ENCODE measurements at places on chromosomes 13 and 19.

GRCh38 chr19:46958532-46958931 lies 61.1 kb upstream of the NPAS1 start:
- peak; percentile 27 for DNase-seq

- no peak for DNase-seq
Observed at GRCh38 chr19:2770055-2771013, 12.7 kb downstream of the SGTA start.

DNA sequence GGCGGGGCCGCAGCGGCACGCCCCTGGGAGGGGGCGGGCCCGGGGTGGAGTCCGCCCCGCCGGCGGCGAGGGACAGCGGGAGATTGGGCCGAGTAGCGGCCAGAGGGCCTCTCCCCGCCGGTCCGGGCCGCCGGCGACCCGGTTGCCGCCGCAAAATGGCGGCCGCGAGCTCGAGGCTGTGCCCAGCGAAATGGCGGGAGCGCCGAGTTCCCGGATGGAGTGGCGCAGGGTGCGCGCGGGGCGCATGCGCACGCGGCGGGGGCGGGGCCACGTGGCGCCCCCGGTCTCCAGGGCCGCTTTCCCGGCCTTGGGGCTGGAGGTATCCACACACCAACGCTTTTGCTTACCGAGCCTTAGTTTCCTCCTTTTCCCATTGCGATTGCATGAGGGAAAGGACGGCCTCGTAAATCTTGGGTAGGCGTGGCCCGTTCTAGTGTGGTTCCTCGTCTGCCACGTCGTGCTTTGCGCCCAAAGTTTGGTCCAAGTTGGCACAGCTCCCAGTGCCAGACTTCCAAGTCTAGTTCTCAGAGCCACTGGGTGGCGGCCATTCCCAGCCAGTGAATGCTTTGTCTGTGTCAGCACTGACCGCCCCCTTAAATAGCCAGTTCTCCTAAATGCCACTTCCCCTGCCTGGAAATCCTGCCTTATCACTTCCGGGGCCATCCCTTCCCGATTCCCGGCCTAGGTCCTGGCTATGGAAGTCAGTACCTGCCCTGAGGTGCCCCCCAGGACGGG lies 513 bp downstream of the CIRBP start:
- peak; percentile 86 for DNase-seq

- DNase-seq = no peak
Observed at GRCh38 chr13:46778890-46779289, 18.1 kb downstream of the ESD start.

GRCh38 chr19:16607819-16608218 lies 20.2 kb downstream of the MED26 start:
- DNase-seq = no peak

- DNase-seq = peak; percentile 61
Observed at GRCh38 chr19:19410553-19411550, 5.4 kb downstream of the GATAD2A start.

DNA sequence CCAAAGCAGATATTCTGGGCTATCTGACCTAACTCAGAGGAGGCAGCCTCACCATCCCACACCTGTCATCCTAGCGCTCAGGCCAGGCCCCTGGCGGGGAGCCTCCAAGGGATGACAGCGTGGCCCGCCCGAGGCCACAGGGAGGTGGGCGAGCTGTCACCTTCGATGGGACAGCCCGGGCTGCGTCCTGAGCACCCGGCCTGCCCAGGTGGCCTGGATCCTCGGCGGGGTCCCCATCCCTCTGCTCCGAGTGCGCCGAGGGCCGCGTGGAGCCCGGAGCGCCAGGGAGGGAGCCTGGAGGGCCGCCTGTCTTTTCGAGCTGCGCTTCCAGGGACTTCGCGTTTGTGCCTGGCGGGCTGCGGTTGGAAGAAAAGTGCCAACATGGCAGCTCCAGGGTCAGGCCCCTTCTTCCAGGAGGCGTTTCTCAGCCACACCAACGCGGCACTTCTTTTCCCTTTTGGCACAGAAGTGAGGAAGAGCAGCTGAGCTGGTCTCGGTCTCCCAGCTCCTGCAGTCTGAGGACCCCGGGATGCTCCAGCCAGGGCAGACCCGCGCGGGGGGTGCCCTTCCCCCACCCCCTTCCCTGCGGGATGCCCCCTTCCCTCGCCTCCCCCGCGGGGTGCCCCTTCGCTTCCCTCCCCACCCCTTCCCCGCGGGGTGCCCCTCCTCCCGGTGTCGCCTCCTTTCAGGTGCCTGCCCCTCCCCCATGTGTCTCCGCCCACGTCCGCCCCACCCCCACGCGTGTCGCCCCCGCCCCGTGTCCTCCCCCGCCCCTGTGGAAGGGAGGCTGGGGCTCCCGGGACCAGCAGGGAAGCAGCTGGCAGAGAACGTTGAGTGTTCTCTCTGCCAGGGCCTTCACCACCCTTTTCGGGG lies 42.3 kb downstream of the GJA3 start:
- peak; percentile 7 for DNase-seq

- DNase-seq = no peak
Observed at GRCh38 chr13:27455331-27455855, 5.0 kb upstream of the MTIF3 start.
